ENCODE measurements at places on chromosomes 11 and 22. TPM values are rescaled to one million over a fixed set of nuclear protein-coding genes. Genes with fewer than 3 reads are reported as not detected.

DNA sequence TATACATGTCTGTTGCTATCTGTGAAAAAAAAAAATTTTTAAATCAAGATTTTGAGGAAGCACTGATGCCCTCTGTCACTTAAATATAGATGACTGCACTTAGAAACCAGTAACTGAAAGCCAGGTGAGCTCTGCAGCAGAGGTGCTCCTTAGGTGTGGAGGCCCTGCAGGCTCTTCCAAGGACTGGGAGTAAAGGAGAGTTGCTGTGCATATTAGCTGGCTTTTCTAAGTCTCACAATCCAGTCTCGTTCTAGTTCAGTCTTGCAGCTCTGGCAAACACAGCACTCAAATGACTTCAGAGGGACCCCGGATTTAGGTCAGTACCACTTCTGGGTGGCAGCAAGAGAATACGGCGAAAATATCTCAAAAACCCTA lies 61.0 kb downstream of the LARGE2 start:
- DNase-seq = no peak

GRCh38 chr11:99383648-99384245 lies 363.0 kb downstream of the CNTN5 start:
- DNase-seq = no peak

DNA sequence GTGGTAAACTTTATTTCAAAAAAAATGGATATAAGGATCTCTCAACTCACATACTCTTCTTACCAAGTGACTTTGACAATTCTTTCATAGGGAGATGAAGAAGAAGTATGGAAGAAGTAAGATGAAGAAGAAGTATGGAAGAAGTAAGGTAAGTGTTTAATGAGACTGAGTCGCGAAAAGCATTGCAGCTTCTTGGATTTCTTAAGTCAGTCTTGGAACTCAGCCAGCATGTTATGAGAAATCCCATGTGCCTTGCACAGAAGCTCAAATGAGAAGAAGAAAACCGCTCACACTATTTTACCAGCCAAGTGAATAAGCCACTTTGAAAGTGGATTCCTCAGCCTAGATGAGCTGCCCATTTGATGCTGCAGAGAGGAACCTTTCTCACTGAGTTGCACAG lies 332.0 kb upstream of the CCDC179 start:
- DNase-seq = no peak

DNA sequence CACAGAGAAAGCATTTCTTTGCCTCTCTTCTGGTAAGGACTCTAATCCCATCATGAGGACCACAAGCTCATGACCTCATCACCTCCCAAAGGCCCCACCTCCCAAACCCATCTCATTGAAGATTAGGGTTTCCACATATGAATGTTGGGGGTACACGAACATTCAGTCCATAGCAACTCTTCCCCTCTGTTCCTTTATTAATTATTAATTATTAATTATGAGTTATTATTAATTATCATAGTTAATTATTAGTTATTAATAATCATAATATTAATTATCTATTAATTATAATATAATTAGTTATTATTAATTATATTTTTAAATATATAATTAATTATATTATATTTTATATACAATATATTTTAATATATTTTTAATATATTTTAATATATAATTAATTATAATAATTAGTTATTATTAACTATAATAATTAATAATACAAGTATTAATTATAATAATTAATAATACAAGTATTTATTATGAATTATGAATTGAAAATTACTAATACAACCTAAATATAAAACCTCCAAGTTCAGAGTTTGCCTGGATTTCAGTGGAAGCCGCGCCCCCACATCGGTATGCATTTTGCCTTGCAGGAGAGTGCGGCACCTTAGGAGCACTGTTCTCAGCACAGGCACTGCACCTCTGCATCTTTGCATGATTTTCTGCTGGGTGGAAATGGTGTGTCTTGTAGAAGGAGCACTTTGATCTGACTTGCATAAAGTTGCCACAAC lies 128.0 kb upstream of the FGF3 start:
- DNase-seq = peak; percentile 1

DNA sequence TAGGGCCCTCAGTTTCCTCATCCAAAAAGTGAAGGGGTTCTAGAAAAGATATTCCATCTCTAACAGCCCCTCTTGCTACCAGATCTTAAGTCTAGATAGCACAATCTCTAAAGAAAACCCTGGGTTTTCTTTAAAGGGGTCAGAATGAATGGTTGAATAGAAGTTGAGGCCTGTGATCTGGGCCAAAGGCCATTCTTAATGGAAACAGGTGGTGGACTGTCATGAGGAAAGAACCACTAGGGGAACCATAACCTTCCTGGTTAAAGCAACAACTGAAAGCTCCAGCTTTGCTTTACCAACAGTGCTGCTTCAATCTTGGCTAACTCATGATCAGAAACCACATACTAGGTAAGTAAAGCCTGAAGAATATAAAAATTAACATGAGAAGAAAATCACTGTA lies 1.8 kb downstream of the CELF1 start:
- no peak for DNase-seq

DNA sequence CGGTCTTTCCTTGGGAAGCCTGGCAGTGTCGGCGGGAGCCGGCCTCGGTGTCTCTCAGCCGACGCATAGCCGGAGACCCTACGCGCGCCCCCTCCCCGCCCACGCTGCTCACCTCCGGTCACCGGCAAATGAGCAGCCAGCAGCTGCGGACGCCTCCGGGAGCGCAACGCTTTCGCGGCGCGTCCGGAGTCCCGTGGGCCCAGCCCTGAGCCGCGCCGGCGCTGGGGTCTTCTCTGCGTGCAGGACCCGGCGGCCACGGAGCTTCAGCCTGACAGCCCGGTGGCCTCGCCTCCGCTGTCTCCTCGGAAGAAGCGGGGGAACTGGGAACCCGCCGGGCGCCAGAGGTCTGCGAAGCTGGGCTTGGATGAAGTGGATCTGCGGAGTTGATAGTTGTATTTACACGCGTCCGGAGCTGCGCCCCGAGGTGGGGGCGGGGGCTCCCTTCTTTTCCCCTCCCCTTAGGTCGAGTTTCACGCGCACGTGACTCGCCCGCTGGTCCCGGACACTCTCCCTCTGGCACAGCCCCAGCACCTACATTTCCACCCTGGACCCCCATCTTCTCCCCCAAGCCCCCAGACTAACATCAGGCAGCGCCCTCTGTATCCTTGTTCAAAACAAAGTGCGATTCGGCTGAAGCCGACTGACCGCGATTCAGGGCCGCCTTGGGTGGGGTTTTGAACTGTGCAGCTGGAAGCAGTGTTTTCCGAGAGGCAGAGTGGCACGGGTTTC lies at the start of gene SLC43A1:
Gene SLC43A1 (minus strand): TSS at position 371 of the 729 bp plus-strand sequence. CDS start 1,591 bp downstream, outside the sequence.
- peak; percentile 70 for DNase-seq

DNA sequence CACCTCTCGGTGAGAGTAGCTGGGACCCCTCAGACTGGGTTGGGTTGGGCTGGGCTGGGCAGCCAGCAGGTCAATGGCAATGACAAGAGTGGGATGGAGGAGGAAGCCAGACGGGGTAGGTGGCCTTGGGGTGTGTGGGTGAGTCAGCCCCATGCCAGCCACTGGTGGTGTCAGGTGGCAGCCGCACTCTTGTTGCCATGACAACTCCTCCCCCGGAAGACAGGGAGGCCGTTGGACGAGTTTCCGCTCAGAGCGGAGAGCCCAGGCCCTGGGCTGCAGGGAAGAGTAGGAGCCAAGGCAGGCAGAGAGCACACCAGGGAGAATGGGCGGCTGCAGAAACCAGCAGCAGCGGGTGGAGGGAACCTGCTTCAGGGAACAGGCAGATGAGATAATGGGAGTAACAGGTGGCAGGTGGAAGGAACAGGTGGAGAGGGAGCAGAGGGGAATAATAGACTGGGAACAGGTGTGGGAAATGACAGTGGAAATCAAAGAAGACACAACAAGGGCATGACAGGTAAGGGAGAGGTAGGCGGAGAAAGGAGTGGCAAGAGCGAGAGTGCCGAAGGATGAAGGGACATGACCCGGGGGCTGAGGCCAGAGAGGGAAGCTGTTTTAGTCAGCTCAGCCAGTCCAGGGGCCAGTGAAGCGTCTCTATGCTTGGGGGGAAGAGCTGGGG lies 8.7 kb downstream of the SPTBN2 start:
- no peak for DNase-seq

GRCh38 chr22:40979871-40980270 lies 28.7 kb downstream of the RBX1 start:
- no peak for DNase-seq

DNA sequence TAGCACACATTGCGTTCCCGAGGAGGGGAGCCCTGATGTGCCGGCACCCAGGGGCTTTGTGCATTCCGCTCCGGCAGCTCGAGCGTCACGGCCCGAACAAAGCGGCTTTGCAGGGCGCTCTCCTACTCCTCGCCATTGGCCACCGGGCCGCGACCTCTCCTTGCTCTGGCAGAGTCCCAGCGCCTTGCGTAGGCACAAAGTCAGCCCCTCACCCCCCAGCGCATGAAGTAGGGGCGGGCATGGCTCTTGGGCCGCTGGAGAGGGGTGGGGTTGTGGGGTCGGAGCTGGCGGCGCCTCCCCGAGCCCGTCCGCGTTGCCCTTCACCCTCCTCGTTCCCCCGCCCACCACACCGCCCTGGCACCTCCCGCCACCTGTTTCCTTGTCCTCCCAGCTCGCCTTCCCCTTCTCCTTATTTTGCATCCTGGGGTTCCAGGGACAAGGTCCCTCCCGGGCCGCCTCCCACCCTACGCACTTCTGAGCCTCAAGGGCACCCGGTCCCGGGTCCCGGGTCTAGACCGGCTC lies 753 bp upstream of the PPARA start:
- DNase-seq = peak; percentile 75

GRCh38 chr22:35150183-35151107 lies 84.5 kb downstream of the ISX start:
- peak; percentile 50 for DNase-seq

GRCh38 chr11:62502030-62502730 lies 44.4 kb downstream of the AHNAK start:
- no peak for DNase-seq

- no peak for DNase-seq
Observed at GRCh38 chr11:85783758-85784157, 27.2 kb downstream of the SYTL2 start.

DNA sequence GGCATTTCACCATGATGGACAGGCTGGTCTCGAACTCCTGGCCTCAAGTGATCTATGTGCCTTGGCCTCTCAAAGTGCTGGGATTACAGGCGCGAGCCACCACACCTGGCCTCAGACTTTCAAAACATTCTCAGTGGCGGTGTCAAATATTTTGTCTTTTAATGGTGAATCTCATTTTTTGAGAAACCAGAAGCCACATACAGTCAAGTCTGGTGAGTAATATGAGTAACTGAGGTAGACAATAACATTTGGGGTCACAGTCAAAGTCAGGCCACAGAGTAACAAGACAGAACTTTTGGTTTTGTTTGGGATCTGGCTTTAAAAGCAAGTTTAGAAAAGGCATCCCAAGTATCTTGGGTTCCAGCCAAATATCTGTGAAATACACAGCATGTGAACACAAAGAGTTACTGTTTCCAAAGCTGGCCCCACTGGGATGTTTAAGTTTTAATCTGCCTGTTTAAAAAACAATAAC lies 5.6 kb upstream of the TMA7B start:
- no peak for DNase-seq

Gene GRM5
- total RNA-seq = not detected

Gene OR51B4
- not detected for total RNA-seq

Gene CPT1A
- total RNA-seq = 49.6 TPM
